ENCODE measurements at places on chromosomes 16 and 17.
A peak's percentile ranks its signal among the peaks of the same experiment; 100 is the strongest.

GRCh38 chr17:44997733-44998520, 29.8 kb upstream of the C1QL1 start:
- DNase-seq = no peak

- DNase-seq = no peak
These were observed 1.3 kb downstream of the IGFALS start for GRCh38 chr16:1791943-1792812.

- peak; percentile 61 for DNase-seq
These were observed 46.1 kb upstream of the MYOCD start for GRCh38 chr17:12619459-12620199.

DNA sequence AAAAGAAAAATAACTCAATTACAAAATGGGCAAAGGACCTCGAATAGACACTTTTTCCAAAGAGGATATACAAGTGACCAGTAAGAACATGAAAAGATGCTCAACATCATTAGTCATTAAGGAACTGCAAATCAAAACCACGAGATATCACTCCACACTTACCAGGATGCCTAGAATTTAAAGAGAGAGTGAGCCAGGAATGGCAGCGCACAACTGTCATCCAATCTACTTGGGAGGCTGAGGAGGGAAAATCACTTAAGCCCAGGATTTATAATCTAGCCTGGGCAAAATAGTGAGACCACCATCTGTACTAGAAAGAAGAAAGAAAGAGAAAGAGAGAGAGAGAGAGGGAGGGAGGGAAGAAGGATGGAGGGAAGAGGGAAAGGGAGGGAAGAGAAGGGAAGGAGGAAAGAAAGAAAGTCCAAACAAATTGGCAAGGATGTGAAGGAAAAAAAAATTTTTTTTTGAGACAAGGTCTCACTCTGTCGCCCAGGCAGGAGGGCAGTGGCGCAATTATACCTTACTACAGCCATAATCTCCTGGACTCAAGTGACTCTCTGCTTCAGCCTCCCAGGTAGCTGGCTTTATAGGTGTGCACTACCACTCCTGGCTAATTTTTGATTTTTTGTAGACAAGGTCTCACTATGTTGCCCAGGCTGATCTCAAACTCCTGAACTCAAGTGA, 22.6 kb downstream of the TBX2 start:
- no peak for DNase-seq

All from fibroblast of skin of right quadriceps (primary cell).